ENCODE measurements at places on chromosomes 1 and 21.

DNA sequence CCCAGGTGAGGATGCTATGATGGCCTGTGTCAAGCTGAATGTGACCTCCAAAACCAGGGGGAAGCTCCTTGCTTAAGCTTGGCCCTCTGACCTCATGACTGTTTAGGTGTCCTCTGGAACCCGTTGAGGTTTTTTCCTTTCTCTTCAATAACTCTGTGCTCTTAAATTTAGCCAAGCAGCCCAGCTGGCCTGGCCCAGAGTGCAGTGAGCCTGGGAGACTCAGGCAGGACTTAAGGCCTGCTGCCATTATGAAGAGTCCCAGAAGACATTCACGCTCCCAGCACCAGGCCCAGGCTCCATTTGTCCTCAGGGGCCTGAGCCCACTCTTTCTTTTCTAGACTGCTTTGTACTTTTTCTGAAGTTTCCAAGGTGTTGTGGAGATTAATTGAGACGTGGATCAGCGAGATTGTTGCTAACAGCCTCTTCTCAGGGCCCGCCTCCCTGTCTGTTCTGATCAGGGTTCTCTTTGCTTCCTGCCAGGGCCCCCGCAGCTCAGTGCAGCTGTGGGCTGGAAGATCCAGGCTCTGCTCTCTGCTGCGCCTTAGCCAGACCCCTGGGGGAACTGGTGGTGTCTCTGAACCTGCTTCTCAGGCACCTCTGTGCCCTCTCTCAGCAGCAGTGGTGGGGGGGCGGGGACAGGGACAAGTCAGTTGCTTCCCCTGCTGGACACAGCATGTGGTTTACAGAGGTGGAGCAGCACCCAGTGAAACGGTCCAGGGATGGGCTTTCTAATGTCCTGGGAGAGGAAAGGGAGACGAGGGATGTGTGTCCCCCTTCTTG lies 124.2 kb downstream of the GRIK3 start:
- DNase-seq, result no peak

GRCh38 chr1:6638226-6638625 lies 13.6 kb downstream of the THAP3 start:
- DNase-seq, result no peak

DNA sequence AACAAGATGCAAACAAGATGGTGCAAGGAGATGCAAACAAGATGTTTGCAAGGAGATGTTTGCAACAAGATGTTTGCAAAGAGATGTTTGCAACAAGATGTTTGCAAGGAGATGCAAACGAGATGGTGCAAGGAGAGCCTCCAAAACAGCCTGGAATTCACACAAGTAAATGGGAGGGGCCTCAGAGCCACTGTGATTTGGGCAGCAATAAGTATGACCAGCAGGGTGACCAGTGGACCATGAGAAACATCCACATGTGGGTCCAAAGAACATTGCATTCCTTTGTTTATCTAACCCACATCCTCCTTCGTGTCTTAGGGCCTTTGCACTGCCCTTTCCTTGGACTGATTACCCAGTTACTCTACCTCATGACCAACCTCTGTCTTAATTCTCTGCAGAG lies 162.9 kb downstream of the PLPP3 start:
- DNase-seq, result no peak

GRCh38 chr1:217059401-217059800 lies 336.2 kb upstream of the ESRRG start:
- DNase-seq, result no peak

- no peak for DNase-seq
These were observed 95.6 kb upstream of the KCNK1 start for GRCh38 chr1:233518344-233518743.

DNA sequence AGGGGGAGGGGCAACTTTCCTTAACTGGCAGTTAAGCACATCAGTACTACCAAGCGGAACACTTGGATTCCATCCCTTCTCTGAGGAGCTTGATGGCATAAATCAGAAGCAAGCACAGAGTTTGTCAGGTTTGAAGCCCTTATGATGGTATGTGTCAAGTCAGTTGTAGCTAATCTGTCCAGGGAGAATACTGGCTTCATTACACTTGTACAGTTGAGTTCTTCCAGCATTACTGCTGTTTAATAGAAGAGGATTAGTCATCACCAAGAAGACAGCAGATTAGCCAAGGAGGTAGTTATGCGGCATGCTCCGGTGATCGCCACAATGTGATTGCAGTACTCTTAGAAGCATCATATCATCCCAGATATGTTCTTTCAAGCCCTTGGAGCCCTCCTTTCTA lies 2.1 kb upstream of the TDRD5 start:
- DNase-seq, result no peak

- DNase-seq, result no peak
These were observed 68.7 kb downstream of the LMX1A start for GRCh38 chr1:165287781-165288180.

DNA sequence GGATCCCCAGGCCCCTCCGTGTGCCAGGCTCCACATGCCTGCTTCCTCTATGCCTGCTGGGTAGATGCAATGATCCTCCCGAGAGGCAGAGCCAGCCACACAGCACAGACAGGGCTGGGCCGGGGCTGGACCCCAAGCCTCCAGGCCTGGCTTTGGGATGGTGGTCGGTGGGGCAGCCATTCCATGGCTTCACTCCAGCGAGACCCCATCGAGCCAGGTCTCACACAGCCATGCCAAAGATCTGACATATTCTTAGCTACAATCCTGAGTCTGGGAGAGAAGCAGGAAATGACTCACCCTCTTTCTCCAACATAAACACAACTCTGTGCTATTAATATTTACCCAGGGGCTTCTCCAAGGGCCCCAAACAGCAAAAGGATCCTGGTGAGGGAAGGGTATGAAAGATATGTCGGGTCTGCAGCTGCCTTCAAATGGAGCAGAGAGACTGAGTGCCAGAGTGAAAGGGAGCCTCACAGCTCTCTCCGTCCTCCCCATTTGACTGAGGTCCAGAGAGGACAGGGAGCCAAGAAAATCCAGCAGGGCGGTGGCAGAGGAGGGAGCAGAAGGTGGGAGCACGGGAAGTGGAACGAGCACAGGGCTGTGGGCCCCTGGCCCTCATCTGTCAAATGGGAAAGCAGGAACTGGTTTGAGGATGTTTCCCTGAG lies 639.5 kb downstream of the MATN1 start:
- peak; percentile 72 for DNase-seq
